ENCODE measurements at places on chromosomes 2 and 18.
A peak's percentile ranks its signal among the peaks of the same experiment; 100 is the strongest.

DNA sequence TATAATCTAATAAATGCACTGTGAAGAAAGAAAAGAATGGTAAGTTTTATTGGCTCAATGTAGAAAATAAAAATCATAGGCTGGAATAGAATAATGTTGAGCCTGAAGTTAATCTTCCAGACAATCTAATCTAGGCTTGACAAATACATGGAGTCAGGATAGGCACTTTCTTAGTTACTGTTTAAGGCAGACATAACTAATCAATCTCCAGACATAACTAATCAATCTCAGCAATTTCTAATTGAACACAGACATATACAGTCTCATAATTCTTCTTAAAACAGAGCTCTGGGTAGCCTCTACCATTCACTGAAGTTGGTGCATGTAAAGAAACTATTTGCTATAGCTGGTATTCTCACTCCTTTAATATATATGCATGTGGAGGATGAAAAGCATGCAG lies 150.1 kb upstream of the CTAGE1 start:
- no peak for DNase-seq
- no peaks in the 10 kb centered on the region for H3K36me3 ChIP-seq
- no peak overlapping the region for H3K4me3 ChIP-seq
- no peak overlapping the region for H3K27ac ChIP-seq

GRCh38 chr2:6224267-6224666 lies 532.1 kb downstream of the SOX11 start:
- DNase-seq = no peak
- H3K27me3 ChIP-seq = no peaks in the 10 kb centered on the region
- no peaks in the 10 kb centered on the region for H3K4me1 ChIP-seq
- no peaks in the 10 kb centered on the region for H3K36me3 ChIP-seq
- no peak overlapping the region for H3K27ac ChIP-seq

GRCh38 chr2:71736986-71737385 lies 283.6 kb downstream of the DYSF start:
- H3K27me3 ChIP-seq = no peaks in the 10 kb centered on the region
- DNase-seq = no peak
- no peaks in the 10 kb centered on the region for H3K36me3 ChIP-seq
- no peaks in the 10 kb centered on the region for H3K4me1 ChIP-seq
- no peak overlapping the region for H3K27ac ChIP-seq

- peak overlapping the region; percentile 96 for H3K4me3 ChIP-seq
- H3K36me3 ChIP-seq = no peaks in the 10 kb centered on the region
- no peak for DNase-seq
- H3K27me3 ChIP-seq = no peaks in the 10 kb centered on the region
Observed at GRCh38 chr18:9707381-9708056, 582 bp upstream of the RAB31 start.

GRCh38 chr2:6312367-6312766 lies 553.3 kb downstream of the CMPK2 start:
- no peak for DNase-seq
- H3K36me3 ChIP-seq = no peaks in the 10 kb centered on the region
- H3K4me1 ChIP-seq = no peaks in the 10 kb centered on the region

GRCh38 chr2:65582364-65582763 lies 150.0 kb upstream of the SPRED2 start:
- H3K36me3 ChIP-seq = no peaks in the 10 kb centered on the region
- H3K27ac ChIP-seq = no peak overlapping the region
- no peak overlapping the region for H3K4me3 ChIP-seq
- DNase-seq = no peak
- H3K27me3 ChIP-seq = no peaks in the 10 kb centered on the region

- no peak for DNase-seq
- no peaks in the 10 kb centered on the region for H3K36me3 ChIP-seq
- no peak overlapping the region for H3K27ac ChIP-seq
- H3K27me3 ChIP-seq = no peaks in the 10 kb centered on the region
- no peak overlapping the region for H3K4me3 ChIP-seq
Observed at GRCh38 chr2:179675435-179675834, 186.0 kb downstream of the ZNF385B start.

- H3K27ac ChIP-seq = no peak overlapping the region
- H3K27me3 ChIP-seq = no peaks in the 10 kb centered on the region
- H3K4me3 ChIP-seq = no peak overlapping the region
- H3K36me3 ChIP-seq = no peaks in the 10 kb centered on the region
- no peak for DNase-seq
Observed at GRCh38 chr2:4416431-4416830, 713.1 kb downstream of the DCDC2C start.

DNA sequence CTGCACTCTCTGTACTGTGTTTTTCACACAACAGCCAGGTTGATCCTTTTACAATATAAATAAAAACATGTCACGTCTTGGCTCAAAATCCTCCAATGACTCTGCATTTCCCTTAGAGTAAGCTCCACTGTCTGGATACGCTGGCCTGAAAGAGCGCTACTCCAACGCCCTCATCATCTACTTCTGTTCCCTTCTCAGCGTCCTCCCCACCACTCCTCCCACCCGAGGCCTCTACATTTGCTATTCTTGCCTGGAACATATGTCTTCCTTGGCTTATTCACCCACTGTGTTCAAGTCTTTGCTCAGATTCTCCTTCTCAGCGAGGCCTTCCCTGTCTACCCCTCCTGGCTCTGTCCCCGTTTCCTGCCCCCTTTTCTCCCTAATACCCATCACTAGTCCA lies 37.6 kb downstream of the EPB41L3 start:
- no peak for DNase-seq
- H3K27me3 ChIP-seq = no peaks in the 10 kb centered on the region
- no peaks in the 10 kb centered on the region for H3K36me3 ChIP-seq
- H3K27ac ChIP-seq = no peak overlapping the region
- no peak overlapping the region for H3K4me3 ChIP-seq
- H3K4me1 ChIP-seq = no peaks in the 10 kb centered on the region

GRCh38 chr18:55778788-55779690 lies 191.0 kb upstream of the TCF4 start:
- H3K27ac ChIP-seq = no peak overlapping the region
- H3K36me3 ChIP-seq = no peaks in the 10 kb centered on the region
- H3K27me3 ChIP-seq = no peaks in the 10 kb centered on the region
- H3K4me1 ChIP-seq = peaks cover 5% of the 10 kb centered on the region
- no peak for DNase-seq
- H3K4me3 ChIP-seq = peak overlapping the region; percentile 71

GRCh38 chr18:62386601-62387000 lies 61.5 kb downstream of the TNFRSF11A start:
- DNase-seq = no peak
- H3K36me3 ChIP-seq = no peaks in the 10 kb centered on the region
- no peak overlapping the region for H3K4me3 ChIP-seq
- no peaks in the 10 kb centered on the region for H3K4me1 ChIP-seq
- H3K27me3 ChIP-seq = no peaks in the 10 kb centered on the region

GRCh38 chr18:12345491-12346239 lies 31.4 kb downstream of the AFG3L2 start:
- no peak overlapping the region for H3K4me3 ChIP-seq
- no peak overlapping the region for H3K27ac ChIP-seq
- no peak for DNase-seq
- peaks cover 53% of the 10 kb centered on the region for H3K36me3 ChIP-seq

- no peak for DNase-seq
- no peaks in the 10 kb centered on the region for H3K36me3 ChIP-seq
- H3K4me3 ChIP-seq = no peak overlapping the region
- H3K27me3 ChIP-seq = no peaks in the 10 kb centered on the region
- no peak overlapping the region for H3K27ac ChIP-seq
Observed at GRCh38 chr2:150856596-150857281, 369.3 kb upstream of the RND3 start.

DNA sequence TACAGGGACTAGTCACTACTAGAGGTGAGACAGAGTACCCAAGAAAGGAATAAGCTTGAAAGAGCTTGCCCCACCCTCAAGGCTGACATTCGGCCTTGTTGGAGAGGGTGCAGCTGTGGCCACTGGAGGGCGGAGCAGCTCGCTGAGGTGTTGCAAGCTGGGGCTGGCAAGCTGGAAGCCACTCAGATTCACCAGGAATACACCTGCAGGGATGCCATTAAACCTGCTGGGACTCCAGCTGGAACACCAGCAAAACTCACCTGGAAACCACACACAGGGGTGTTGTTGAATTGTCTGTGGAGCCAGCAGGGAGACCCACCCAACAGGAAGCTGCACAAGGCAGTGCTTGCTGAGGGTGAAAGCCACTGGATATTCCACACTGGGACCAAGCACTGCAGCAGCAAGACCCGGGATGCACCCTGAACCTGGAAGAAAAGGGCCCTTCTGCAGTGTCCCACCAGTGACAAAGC lies 26.1 kb downstream of the KCTD18 start:
- H3K27ac ChIP-seq = no peak overlapping the region
- no peak overlapping the region for H3K4me3 ChIP-seq
- H3K36me3 ChIP-seq = no peaks in the 10 kb centered on the region
- no peaks in the 10 kb centered on the region for H3K27me3 ChIP-seq
- H3K4me1 ChIP-seq = no peaks in the 10 kb centered on the region

DNA sequence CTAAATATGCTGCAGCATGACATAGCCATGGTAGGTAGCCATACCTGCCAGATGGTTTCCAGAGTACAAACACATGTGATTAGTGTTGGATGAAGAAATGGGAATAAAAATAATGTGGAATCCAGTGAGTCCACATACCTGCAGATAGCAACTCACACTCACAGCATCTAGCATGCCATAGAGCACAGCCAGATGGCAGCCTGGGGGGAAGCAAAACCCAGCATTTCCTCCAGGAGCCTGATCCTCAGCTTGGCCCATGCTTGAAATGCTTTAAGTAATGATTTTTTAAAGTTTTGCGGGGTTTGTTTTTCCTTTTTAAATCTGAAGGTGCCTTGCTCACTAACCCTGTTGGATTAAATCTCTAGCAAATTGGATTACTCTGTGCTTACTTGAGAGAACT lies 535.1 kb downstream of the STK39 start:
- no peak overlapping the region for H3K4me3 ChIP-seq
- no peak for DNase-seq
- no peaks in the 10 kb centered on the region for H3K36me3 ChIP-seq
- no peaks in the 10 kb centered on the region for H3K27me3 ChIP-seq
- H3K4me1 ChIP-seq = no peaks in the 10 kb centered on the region
- H3K27ac ChIP-seq = no peak overlapping the region

DNA sequence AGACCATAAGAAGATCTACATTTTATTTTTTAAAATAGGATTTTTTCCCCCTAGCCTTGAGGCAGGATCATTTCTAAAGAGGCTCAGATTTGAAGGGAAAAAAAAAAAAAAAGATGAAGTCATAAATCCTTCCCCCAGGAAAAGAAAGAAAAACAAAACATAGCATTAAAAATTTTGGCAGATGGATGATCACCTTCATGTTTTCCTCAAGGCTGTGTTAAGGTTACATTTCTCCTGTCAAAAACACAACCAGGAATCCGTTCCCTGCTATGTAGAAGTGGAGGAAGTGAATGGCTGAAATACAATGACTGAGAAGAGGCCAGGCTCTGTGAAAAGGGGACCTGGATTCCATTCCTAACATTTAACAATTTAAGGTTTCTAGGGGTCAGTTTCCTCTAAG lies 56.2 kb downstream of the EPHA4 start:
- no peak overlapping the region for H3K4me3 ChIP-seq
- H3K27ac ChIP-seq = no peak overlapping the region
- no peak for DNase-seq
- peaks cover 42% of the 10 kb centered on the region for H3K4me1 ChIP-seq

DNA sequence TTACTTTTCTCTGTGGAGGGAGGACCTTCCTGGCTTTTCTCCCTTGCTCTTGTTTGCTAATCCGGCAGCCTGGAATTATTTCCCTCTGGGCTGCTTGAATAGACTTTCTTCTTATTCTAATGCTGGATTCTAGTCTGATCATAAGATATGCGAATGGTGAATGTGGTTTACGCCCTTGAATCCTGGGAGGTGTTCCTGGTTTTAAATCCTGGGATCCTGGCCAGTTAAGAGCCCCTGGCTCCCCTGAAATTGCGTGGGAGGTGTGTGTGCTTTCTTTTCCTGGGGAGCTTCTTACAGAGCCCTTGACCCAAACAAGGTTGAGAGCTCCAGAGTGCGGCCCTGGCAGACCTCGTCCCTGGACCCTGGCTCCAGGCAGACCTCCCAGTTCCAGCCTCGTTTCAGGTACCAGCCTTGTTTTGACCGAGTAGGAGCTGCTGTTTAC lies 2.8 kb downstream of the SH3BP4 start:
- H3K36me3 ChIP-seq = no peaks in the 10 kb centered on the region
- DNase-seq = no peak
- no peak overlapping the region for H3K4me3 ChIP-seq
- no peaks in the 10 kb centered on the region for H3K27me3 ChIP-seq

DNA sequence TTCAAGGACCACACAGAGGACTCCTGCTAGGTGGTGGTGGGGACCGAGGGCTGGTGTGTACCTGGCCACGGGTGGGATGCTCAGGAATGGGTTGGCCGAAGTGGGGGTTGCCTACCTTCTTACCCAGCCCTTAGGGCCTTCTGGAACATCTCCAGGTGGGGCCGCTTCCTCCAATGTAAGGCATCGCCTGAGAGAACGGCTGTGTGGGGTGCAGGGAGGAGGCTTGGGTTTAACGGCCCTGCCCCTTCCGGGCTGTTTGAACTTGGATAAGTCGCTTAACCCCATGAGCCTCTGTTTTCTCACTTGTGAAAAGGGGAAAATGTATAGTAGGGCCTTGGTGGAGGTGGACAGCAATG lies 35.0 kb downstream of the EMILIN2 start:
- no peak overlapping the region for H3K4me3 ChIP-seq
- H3K4me1 ChIP-seq = peaks cover 26% of the 10 kb centered on the region
- H3K27ac ChIP-seq = peak overlapping the region; percentile 92
- H3K36me3 ChIP-seq = no peaks in the 10 kb centered on the region

GRCh38 chr2:11949732-11950523 lies 203.5 kb downstream of the LPIN1 start:
- no peaks in the 10 kb centered on the region for H3K27me3 ChIP-seq
- H3K36me3 ChIP-seq = no peaks in the 10 kb centered on the region
- no peak for DNase-seq

- H3K27me3 ChIP-seq = no peaks in the 10 kb centered on the region
- no peaks in the 10 kb centered on the region for H3K4me1 ChIP-seq
- no peaks in the 10 kb centered on the region for H3K36me3 ChIP-seq
- DNase-seq = no peak
- no peak overlapping the region for H3K4me3 ChIP-seq
- H3K27ac ChIP-seq = no peak overlapping the region
Observed at GRCh38 chr18:72460210-72460680, 83.9 kb downstream of the CBLN2 start.

DNA sequence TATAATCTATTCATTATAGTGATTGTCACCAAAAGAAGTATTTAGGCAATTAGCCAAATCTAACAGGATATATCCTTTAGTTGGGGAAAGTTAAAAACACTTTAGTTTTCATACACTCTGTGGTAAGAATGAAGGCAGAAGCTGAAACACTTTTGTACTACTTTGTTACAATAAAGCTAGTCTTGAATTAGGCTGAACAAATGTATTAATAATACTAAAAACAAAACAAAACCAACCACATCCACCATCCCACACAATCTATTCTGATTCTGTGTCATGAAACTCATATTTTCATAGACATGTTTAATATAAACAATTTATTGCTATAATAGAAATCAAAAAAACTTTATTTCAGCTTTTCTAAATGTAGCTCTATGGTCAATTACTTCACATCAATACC lies 508.8 kb downstream of the ZEB2 start:
- H3K4me1 ChIP-seq = no peaks in the 10 kb centered on the region
- no peak overlapping the region for H3K4me3 ChIP-seq
- no peaks in the 10 kb centered on the region for H3K27me3 ChIP-seq
- H3K27ac ChIP-seq = no peak overlapping the region
- H3K36me3 ChIP-seq = no peaks in the 10 kb centered on the region

- H3K27me3 ChIP-seq = no peaks in the 10 kb centered on the region
- no peaks in the 10 kb centered on the region for H3K36me3 ChIP-seq
- no peaks in the 10 kb centered on the region for H3K4me1 ChIP-seq
- H3K4me3 ChIP-seq = no peak overlapping the region
- DNase-seq = no peak
- no peak overlapping the region for H3K27ac ChIP-seq
Observed at GRCh38 chr2:240217431-240218301, 77.2 kb upstream of the OTOS start.

Data from thoracic aorta (tissue), 2 donors.